ENCODE measurements at places on chromosomes 7 and 10.

- DNase-seq = no peak
These were observed 172.6 kb upstream of the KLF14 start for GRCh38 chr7:130906575-130906974.

DNA sequence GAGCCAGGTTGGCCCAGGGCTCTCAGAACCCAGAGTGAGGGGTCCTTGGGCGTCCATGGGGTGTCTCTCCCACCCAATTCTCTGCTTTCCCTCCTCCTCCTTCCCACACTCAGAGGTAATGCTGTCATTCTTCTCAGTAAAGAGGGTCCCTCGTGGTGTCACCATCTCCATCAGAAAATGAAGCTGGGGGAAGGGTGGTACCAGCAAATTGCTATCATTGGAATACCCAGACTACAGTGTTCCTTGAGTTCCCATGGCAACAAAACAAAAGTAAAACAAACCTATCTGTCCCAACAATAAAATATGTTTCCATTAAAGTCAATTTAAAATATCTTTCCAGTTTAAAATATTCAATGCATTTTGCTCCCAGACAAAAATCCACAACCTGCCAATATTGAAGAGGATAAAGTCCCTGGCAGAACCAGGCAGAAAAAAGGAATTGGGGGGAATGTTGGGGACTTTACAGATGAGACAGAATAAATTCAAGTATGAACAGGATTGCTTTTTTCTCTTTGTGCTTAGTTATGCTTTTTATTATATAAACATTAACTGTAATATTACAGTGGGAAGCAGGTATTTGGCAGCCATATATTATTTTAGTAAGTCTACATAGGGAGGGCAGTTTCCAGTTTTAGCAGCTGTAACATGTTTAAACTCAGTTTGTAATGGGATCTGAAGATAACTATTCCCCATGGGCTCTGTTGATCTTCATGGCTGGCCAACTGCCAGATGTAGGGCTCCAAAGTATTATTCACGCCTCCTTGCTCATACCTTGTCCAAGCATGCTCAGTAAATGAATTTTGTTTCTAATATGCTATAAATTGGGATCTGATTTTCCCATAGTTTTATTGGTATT, 182.1 kb downstream of the ARID5B start:
- DNase-seq = no peak

DNA sequence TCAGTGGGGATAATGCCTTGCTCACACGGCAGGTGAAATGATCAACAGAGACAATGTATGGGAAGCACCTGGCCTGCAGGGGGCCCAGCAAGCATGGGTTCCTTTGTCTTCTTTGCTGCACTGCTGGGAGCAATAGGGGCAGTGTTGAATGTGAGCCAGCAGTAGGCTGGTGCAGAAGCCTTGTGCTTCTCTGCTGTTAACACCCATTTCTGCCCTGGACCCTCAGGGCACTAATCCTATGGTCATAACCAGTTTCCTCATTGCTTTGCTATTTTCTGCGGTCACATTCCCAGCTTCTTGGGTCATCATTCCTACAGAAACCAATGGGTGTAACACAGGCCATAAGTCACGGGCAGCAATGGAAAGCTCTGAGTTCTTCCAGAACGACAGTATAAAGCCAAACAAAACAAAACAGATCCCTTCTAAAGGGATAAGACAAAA, 10.9 kb upstream of the LGI1 start:
- DNase-seq = no peak

DNA sequence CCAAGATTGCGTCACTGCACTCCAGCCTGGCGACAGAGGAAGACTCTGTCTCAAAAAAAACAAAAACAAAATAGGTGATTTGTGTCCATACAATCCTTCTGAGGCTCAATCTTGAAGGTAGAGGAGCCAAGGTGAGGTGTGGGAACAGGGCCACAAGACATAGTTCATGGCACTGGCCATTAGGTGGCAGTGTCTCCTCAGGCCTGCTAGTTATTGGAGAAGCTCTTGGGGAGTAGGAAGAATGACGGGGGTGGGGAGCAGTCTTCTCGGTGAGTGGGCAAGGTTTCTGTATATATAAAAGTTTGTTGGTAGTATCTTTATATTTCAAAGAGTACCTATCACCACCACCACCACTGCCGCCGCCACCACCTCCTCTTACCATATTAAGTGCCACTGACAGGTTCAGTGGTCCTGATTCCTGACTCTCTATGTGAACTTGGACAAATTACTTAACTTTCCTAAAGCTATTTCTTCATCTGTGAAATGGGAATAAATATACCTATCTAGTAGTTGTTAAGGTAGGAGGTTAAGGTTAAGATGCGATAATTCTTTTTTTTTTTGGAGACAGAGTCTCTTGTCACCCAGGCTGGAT, 24.0 kb downstream of the CCSER2 start:
- no peak for DNase-seq
